ENCODE measurements at places on chromosomes 2 and 18.

DNA sequence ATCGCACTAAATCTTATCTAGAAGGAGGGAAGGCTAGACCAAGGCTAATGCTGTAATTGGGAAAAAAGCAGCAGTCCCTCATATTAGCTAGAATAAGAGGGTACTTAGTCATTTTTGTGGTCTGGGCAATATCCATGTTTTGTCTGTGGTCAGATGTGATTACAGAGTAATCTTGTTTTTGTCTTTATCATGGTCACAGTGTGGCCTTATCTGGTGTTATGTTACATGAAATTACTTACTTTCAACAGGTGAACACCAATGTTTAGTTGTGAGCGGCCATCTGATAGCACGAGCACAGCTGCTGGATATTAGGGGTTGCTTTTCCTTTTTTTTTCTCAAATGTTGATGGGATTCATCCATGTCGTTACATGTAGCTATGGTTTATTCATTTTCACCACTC is 23.7 kb upstream of the PLEKHM3 start:
- DNase-seq, result no peak

- DNase-seq, result no peak
Measured at GRCh38 chr18:62658028-62658427, 57.3 kb upstream of the PHLPP1 start.

DNA sequence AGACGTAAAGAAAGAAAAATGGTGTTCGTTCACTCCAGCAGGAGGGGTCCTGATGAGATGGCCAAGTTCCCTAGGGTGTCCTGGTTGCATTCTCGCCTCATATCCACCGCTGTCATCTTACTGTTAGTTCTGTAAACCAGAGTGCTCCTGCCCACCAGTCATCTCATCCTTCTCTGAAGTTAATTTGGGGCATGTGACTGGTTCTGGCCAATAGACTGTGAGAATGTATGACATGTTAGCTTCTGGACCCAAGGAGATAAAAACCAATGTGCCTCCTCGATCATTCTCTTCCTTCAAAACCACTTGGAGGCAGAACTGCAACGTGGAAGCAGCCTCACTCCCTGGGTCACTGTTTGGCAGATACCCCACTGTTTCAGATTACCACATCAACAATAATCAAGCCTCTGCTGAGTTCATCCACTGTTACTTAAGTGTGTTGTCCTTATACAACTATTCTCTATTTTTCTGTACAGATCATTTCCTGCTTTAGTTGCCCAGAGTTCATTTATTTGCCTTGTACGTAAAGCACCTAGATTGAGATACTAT is 759.1 kb downstream of the TSN start:
- DNase-seq, result no peak

- DNase-seq, result no peak
Measured at GRCh38 chr2:25115249-25115883, 53.0 kb downstream of the POMC start.

- DNase-seq, result no peak
Measured at GRCh38 chr2:191835539-191836350, 11.1 kb downstream of the CAVIN2 start.

GRCh38 chr18:23990474-23991410 is 23.8 kb upstream of the TTC39C start:
- DNase-seq, result peak; percentile 23

DNA sequence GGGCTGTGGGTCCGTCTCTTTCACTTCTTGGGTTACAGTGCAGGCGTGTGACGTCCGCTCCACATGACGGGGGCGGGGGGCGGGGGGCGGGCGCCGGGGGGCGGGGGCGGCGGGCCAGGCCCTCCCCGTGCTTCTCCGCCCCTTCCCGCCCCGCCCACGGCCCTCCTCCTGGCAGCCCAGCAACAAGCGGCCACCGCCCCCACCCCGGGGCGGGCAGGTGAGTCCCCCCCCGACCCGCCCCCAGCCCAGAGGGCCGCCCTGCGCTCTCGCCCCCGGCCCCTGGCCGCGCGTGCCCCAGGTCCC is 3.6 kb downstream of the ZNF516 start:
- peak; percentile 65 for DNase-seq

- DNase-seq, result no peak
Measured at GRCh38 chr18:23645568-23646175, 17.0 kb downstream of the ANKRD29 start.

- DNase-seq, result no peak
Measured at GRCh38 chr2:77161009-77161408, 361.2 kb downstream of the LRRTM4 start.

GRCh38 chr2:198890490-198890889 is 567.2 kb downstream of the SATB2 start:
- DNase-seq, result no peak

DNA sequence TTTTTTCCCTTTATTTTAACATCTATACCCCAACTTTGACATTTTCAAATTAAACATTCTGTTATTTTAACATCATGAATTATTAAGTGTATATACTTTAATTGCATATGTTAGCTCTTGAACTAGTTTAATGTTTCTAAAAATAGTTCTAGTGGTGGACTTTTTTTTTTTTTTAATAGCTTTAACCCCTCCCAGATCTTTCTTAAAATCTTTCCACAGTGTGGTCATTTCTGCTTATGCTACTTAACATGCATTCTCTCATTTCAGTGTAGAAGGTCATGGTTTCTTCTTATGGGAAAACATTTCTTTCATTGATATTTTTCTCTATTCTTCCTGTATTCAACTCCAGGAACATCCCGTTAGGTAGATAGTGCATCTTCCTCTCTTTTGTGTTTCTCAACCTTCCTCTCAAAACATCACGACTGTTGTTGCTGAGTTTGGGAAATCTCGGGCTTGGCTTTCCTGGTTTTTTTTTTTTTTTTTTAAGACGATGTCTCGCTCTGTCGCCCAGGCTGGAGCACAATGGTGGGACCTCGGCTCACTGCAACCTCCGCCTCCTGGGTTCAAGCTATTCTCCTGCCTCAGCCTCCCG is 849 bp upstream of the TMEM18 start:
- no peak for DNase-seq

- DNase-seq, result peak; percentile 36
Measured at GRCh38 chr2:95389245-95390119, 13.0 kb upstream of the FAHD2A start.

DNA sequence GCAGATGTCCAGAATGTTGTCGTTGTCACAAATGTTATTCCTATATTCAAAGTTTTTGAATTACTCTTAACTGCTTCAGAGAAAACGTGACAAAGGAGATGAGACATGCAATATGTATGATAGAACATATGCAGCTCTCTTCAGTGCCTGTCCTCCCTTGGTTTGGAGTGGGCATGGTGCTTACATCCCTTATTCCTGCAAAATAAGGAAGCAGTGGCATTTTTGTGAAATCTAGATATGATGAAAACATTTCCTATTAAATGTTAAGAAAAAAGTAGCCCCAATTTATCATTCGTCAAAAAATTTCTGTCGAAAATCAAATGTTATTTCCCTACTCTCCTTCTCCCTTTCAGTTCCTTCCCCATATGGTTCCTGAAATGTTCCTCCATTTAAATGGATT is 457.5 kb upstream of the FANCL start:
- DNase-seq, result no peak

DNA sequence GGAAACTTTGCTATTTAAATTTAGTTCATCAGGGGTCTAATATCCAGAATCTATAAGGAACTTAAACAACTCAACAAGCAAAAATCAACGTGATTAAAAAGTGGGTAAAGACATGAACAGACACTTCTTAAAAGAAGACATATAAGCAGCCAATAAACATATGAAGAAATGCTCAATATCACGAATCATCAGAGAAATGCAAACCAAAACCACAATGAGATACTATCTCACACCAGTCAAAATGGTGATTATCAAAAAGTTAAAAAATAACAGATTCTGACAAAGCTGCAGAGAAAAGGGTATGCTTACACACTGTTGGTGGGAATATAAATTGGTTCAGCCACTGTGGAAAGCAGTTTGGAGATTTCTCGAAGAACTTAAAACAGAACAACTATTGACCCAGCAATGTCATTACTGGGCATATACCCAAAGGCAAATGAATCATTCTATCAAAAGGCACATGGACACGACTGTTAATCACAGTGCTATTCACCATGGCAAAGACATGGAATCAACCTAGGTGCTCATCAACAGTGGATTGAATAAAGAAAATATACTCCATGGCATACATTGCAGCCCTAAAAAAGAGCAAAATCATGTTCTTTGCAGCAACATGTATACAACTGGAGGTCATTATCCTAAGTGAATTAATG is 189.9 kb downstream of the SLC4A10 start:
- no peak for DNase-seq

DNA sequence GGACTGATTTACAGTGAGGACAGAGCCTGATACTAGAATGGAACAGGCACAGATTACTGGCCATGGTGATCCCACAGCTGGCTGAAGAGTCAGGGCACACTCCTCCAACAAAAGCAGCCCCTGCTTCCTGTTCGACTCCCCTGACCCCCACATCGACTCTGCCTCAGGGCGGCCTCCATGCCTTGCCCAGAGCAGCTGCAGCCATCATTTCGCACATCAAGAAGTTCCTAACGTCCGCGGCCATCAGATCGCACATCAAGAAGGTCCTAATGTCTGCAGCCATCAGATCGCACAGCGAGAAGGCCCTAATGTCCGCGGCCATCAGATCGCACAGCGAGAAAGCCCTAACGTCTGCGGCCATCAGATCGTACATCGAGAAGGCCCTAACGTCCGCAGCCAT is 192.8 kb upstream of the PXDN start:
- no peak for DNase-seq

DNA sequence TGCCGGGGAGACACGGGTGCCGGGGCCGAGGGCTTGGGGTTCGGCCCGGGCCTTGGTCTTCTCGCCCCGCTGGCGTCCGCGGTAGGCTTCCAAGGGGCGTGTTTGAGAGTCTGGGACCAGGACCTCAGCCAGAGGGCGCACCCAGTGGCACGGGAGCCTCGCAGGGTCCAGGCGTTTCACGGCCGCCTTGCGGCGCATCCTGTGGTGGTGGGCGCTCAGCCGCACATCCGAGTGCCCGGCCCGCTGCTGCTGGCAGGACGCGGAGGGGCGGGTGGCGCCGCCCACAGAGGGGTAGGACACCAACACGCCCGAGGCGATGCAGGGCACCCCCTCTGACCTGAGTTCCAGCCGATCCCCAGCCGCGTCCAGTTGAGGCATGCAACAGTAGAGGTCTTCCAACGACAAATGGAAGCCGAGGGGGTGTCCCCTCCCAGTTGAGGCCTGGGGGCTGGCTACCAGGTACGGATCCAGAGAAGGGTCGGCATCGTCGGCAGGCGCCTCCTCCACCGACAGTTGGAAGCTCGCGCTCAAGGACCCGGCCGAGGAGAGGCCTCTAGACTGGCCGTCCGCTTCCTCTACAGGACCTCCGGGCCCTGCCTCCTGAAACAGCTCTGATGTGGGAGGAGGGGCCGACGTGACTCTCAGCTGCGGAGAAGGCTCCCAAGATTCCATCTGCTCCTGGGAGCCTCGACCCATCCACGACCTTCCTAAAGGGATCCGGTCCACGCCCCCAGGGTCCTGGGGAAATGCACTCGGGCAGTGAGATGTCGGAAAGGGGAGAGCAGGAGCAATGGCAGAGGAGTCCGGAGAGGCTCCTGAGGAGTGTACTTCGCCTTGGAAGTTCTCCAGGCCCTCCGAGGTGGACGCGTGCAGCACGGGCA is 6.3 kb downstream of the C2orf81 start:
- no peak for DNase-seq

Data from CD4-positive, alpha-beta T cell treated with Interleukin-2 at 100 ng/mL for 4 hours (primary cell).